ENCODE measurements at places on chromosomes 1 and 21.

- no peak for DNase-seq
Measured at GRCh38 chr1:1973716-1974642, 29.6 kb downstream of the CFAP74 start.

- no peak for DNase-seq
Measured at GRCh38 chr1:201359873-201360210, 17.6 kb downstream of the TNNT2 start.

DNA sequence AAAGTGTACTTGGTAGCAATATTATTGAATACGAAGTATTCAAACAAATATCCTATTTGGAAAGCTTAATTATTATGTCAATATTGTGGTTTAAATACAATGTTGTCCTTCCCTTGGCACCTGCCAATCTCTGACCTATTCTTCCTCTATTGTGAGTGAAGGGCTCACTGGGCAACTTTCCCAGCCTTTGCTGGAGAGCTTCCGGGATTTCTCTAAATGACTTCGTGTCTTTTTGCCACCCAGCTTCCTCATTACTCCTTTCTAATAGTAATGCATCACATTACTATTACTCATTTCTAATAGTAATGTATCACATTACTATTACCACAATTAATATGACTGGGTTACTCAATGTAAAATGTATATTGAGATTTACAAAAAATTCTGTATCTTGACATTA lies 880.6 kb downstream of the BRINP3 start:
- no peak for DNase-seq

DNA sequence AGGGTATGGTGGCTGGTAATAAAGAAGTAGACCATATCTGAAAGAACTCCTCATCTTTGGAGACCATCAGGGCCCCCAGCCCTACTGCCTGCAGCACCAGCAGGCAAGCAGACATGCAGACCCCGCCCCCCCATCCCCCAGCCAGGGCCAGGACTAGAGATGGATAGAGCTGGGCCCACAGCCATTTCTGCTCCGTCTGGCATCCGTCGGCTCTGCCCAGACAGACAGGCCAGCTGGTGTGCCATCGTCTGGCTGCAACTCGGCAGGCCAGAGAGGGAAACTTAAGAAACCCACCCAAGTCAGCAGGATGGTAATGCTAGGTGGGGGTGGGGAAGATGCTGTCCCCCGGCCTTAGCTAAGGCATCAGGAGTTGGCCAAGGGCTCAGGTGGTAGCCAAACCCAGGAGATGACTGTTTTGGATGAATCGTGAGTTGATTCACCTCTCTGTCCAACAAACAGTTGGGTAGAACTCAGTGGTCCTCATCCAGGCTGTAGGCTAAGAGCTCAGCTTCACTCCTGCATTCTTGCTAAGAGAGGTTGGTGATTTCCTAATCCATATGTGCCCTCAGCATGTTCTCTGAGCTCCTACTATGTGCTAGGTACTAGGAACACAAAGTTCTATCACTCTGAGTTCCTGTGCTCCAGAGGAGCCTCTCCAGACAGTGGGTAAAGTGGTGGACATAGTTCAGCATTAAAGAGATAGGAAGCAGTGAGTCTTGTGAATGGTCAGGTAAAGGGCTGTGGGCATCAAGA lies 23.2 kb upstream of the TMEM222 start:
- no peak for DNase-seq

DNA sequence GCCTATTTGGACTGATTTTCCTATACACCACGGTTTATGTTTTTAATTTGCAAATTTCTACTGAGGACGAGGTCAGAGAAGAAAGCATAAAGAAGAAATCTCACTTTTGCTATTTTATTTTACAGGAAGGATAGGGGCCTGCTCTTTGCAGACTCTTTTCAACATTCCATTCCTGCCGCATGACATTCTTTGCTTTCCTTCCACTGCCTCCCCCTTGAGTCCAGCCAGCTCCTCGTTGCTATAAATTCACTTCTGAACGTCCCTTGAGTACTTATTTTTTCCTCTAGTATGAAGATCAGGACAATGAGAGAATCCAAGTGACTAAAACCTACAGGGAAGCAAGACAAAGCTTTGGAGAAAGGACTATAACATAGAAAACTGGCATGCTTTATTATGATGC lies 53.4 kb upstream of the PTGFR start:
- DNase-seq = no peak

DNA sequence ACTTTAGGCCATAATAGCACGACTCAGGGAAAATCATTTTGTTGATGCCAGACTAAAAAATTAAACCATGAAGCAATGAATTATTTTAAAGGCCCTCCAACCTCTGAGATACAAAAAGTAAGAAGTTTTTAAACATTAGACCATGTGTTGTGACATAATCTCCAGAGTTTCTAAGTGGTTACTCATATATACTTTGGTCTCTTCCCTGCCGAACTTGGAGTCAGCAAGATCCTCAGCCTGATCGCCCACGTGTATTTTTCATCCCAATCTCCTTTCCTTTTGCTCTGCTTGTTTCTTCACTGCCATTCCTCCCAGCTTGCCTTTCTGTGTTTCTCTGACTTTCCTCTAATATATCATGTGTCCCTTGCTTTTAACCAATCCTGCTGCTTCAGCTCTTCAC lies 3.8 kb downstream of the ARV1 start:
- DNase-seq = no peak

DNA sequence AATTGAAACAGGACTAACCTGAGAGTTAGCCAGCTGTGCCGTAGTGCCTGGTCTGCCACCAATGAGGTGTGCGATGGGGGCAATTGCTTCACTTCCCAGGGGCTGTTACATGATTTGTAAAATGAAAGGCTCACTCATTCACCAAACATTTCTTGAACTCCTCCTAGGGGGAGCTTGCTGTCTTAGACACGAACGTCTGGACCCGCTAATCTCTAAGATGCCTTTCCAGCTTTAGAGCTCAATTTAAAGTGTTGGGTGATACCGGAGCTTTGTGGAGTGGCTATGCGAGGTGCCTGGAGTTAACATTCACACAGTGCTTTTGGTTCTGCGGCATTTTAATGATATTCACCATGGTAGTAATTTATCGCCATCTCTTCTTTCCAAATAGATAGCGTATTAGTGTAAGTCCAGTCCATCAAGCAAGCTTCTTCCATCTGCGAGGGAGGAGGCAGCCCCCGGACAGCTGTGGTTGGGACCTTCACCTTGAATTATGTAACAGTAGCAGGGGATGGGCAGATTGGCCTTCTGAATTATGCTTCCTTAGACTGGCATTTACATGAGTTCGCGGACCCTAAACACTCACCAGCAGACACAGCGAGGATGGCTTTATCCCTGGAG lies 179.9 kb downstream of the ADSS2 start:
- DNase-seq = no peak

- DNase-seq = no peak
Measured at GRCh38 chr1:171756856-171757255, 15.0 kb upstream of the VAMP4 start.

DNA sequence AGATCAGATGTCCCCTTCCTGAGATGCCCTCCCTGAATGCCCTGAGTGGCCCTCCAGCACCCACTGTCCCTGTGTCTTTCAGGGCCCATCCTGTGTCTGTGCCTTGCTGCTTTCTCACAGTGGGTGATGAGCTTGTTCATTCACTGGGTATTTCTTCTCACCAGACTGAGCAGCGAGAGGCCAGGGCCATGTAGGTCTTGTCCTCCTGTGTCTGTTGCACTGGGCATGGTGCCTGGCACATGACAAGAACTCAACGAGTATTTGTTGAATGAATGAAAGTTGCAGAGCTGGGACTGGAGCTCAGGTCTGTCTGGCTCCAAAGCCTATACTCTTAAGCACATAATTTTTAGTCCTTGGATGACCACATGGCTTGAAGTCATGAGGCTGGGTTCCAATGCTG lies 93.8 kb downstream of the PTPRU start:
- DNase-seq = no peak

GRCh38 chr21:43286196-43286595 lies 117.4 kb downstream of the CRYAA start:
- no peak for DNase-seq

GRCh38 chr1:196324345-196324744 lies 283.9 kb downstream of the KCNT2 start:
- DNase-seq = no peak

DNA sequence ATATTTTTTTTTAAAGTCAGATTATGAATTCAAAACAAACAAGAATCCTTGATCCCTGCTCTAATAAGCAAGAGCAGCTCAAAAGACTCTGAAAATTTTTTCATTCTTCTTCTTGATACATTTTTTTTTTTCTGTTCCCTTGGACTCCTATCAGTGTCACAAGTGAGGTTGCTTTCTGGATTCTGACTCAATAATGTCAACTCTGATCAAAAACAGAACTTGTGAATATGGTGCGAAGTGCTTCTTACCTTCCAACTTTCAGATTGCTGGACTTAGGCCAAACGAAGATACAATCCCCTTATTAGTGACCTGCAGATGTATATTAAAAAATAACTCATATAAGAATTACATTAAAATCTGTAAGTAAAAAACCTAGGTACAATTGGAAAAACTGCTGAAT lies 136.1 kb downstream of the GPATCH2 start:
- no peak for DNase-seq

DNA sequence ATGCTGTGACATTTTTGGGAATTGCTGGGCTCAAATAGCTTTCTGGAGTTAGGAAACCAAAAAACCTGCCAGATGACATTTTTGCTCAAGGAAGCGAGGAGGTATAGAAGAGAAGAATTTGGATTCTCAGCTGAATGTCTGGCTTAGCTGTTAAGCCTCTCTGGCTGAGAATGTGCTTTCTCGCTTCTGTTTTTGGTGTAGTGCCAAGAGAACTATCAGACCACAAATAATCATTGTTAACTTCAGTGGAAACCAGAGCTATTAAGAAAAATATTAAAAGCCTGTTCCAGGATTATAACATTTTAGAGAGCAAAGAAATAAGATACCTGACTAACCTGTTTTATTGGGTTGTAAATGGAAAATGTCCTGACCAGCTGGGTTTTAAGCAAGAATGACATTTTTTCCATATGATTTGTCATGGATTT lies 39.5 kb upstream of the DIPK1A start:
- DNase-seq = no peak

DNA sequence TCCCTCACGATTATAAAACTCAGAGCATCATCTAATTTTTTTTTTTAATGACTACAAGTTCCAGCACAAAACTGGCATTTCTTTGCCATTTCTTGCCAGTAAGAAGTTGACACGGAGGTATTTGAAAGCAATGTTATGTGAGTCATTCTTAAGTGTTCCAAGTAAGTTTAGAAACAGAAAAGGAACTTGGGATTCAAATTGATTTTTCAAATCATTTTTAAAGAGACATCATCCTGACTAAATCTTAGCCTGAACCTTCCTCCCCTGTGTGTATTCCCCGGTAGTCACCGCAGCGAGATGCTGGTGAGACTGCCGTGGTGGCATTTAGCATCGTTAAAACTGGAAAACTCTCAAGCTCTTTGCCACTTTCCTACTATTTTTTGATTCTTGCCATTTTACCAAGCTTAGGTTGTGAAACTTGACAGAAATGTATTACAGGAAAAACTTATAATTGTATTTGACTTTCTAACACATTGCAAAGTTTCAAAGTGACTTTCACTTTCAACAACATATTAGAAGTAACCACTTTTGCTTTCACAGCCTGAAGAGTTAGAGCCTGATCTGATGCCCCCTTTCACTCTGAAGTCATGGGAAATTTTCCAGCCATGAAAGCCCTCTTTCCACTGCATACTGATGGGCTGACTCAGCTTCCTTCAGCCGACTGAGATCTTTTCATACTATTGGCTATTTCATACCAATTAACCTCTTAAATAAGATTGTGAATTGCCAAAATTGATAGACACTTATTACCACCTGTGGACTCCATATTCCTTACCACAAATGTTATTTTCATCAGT lies 61.4 kb downstream of the OLFML2B start:
- no peak for DNase-seq

DNA sequence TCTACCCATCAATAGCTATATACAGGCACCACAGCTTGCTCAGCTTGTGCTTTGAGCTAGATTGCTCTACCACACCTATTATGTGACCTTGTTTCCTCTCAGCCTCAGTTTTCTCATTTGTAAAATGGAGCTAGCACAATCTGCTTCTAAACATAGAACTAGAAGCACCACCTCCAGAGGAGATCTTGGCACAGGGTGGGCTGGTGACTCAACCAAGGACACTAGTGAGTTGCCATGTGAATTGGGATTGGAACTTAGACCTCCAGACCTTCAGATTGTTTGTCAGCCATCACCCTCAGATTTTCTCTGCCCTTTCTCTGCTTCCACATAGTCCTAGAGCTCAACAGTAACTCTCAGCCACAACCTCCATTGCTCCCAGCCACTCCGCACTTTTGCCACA lies 3.0 kb upstream of the MACO1 start:
- no peak for DNase-seq

- DNase-seq = no peak
Measured at GRCh38 chr1:48228156-48228555, 5.6 kb downstream of the SLC5A9 start.

DNA sequence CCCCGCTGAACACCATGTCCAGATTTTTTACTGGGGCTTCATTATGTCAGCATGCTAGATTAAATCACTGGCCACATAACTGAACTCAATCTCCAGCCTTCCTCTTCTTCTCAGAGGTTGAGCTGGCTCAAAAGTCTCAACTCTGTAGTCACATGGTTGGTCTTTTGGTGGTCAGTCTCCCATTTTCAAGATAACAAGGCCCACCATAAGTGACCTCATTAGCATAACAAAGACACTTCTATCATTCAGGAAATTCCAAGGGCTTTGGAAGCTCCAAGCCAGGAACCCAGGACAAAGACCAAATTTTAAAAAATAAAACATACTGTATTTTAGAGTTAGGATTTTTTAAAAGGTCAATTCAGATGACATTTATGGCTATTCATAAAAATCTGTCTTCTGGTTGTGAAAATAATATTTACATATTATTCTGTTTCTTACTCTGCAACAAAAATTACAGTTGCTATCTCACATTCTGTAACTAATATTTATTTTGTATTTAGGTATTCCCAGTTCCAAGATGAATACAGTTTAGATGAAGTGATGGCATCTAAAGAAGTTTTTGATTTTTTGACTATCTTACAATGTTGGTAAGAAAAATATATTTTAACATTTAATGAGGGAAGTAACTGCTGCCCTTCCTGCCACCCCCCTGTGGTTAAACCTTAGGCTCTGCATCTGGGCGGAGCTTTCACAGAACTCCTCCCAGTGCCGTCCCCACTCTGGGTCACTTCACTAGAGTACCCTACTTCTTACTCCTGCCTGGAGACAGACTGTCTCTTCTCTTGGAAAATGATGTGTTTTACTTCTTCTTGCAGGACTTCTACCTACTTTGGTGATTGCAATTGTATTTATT lies 49.3 kb downstream of the SCP2 start:
- DNase-seq = no peak

DNA sequence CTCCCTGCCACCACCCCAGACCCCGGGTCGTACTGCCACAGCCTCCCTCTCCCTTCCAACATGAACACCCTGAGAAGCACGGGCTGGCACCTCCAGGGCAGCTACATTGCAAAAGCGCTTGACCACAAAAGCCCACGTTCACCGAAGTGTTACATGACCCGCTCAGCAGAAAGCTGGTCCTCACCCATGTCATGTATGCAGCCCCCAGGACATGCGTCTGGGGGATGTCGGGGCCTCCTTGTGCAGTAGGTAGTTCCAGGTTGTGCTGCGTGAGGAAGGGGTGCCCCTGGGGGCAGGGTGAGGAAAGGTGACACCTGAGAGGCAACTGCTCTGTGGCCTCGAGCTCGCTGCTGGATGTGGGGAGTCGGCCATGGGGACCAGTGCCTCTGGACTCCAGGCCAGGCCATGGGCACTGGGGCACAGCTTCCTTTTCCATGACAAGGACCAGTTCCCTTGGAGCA lies 102.0 kb upstream of the C1orf174 start:
- DNase-seq = no peak

All from activated T-helper 9 cell treated with anti-CD3 and anti-CD28 coated beads, Interleukin-2, amount 50 U/mL, for 16 hours (primary cell).